ENCODE measurements at places on chromosomes 6 and 20.

- DNase-seq, result no peak
Observed at GRCh38 chr6:89501222-89501621, 68.3 kb downstream of the ANKRD6 start.

DNA sequence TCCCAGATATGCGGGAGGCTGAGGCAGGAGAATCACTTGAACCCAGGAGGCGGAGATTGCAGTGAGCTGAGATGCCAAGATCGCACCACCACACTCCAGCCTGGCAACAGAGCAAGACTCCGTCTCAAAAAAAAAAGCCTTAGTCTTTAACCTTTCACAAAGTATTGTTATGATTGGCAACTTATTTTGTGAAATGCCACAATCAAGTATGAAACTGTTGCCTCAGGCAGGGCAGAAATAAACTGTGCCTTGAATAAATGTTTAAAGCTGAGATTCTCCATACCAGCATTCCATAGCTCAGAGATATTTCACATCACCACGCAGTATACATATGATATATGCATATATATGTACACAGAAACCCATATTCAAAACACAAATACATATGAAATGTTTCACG, 120.1 kb upstream of the CCDC28A start:
- no peak for DNase-seq

DNA sequence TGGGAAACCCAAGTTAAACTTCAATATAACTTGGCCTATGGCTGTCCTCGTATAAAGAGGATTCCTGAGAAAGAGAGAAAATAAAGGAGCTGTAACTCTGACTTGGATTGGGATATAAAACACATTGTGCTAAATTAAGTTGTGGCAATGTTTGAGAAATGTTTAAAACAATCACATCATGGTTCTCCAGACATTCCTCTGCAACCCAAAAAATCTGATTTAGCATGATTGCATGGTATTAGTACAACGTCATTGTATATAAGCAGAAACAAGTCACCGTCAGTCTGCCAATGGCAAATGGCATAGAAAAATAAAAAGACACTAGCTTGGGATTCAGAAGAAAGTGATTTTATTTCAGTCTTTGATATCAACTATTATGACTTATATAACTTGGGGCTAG, 140.2 kb upstream of the FAM83B start:
- DNase-seq, result no peak

- DNase-seq, result no peak
Observed at GRCh38 chr6:13377054-13377758, 48.9 kb upstream of the TBC1D7 start.

GRCh38 chr6:161561908-161562307, 288.0 kb upstream of the AGPAT4 start:
- no peak for DNase-seq

Measured in pancreas (tissue), 10 donors.